ENCODE measurements at places on chromosomes 3 and 15.

DNA sequence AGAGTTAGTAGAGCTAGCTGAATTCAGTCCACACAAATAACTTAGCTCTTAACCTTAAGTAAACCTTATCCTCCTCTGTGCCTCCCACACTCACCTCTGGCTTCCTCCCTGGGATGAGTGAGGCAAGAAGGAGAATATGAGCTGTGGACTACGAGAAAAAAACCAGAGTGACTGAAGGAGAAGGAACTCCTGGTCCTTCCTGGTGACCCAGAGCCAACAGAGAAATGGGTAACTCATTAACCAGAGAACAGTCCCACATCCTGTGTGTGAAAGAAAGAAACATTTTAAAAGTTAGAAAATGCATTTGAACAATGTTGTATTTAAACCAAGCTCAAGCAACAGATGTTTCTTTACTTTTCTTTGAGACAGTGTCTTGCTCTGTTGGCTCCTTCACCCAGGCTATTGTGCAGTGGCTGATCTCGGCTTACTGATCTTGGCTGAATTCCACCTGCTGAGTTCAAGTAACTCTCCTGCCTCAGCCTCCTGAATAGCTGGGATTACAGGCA, 27.5 kb upstream of the FAM81A start:
- DNase-seq: no peak

- DNase-seq: no peak
Measured at GRCh38 chr3:58352626-58353025, 19.9 kb downstream of the PXK start.

GRCh38 chr3:42191443-42191747, 74.6 kb downstream of the CCK start:
- DNase-seq: peak; percentile 2

- DNase-seq: peak; percentile 73
Measured at GRCh38 chr3:63228677-63229076, 49.4 kb upstream of the SYNPR start.

DNA sequence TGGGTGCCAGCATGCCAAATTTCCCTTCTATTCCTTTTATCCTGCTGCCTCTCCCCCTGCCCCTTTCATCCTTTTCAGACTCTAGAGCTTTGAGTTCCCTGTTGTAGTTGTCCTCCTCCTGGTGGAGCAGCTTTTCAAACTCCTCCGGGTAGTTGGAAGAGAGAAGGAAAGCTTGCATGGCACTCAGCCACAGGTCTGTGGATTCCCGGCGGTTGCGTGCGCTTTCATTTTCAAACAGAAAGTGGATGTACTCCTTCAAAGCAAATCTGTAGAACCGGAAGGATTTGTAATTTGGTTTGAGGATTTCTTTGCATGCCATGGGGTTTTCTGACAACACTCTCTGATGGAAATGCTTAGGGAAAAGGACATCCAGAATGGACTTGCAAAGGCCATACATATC, 68.1 kb upstream of the DCLK3 start:
- no peak for DNase-seq

GRCh38 chr15:31265871-31266711, 60.5 kb upstream of the KLF13 start:
- DNase-seq: no peak

- DNase-seq: no peak
Measured at GRCh38 chr15:69744391-69745162, 292.0 kb downstream of the RPLP1 start.

DNA sequence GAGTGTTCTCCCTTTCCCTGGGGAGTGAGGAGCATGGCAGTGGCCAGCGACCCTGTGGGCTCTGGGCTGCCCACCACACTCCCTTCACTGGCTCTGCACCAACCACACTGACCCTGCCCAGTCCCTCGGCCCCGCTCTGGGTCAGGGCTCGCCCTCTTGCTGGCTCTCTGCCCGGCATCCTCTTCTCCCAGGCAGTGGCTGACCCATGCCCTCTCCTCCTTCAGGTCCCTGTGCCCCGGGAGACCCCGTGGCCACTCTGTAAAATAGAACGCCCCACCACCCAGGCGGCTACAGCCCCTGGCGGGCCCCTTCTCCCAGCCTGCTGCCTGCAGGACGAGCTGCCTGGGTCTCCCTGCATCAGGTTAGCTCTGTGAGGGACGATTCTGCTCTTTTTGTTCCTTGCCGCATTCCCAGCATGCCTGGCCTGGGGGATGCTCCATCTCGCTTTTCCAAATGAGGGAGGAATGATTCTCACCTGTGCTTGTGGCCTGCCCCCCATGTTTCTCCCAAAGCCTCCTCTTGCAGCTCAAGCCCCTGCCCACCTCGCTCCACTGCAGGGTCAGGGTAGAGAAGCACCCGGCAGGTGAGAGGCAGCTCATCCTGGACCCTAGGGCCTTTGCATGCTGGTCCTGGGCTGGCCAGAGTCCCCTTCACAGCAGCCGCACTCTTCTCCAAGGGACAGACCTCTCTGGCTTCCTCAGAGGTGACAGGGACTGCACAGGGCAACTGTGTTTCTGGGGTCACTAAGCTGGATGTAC, 14.5 kb upstream of the CFAP100 start:
- DNase-seq: no peak

GRCh38 chr3:149291178-149291577, 42.3 kb downstream of the TM4SF18 start:
- DNase-seq: peak; percentile 17

GRCh38 chr3:71958533-71958932, 173.6 kb upstream of the PROK2 start:
- DNase-seq: no peak

DNA sequence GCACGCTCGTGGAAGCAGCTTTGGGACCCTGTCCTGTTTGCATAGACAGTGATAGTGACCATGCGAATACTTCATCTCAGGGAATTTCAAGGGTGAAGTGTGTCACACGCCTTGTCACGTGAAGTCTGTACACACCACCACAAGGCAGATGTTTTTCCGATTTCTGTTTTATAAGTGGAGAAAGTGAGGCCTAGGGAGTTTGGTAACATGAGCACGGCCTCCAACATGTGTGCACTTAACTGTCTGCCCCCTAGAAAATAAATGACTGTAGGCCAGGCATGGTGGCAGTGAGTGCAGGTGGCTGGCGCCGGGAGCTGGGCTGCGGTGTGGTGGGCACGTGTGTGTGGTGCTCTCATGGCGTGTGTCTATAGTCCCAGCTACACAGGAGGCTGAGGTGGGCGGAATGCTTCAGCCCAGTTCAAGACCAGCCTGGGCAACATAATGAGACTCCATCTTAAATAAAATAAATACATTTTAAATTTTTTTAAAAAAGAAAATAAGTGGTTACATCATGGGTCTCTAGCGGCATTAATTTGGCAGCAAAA, 42.0 kb downstream of the WHAMM start:
- DNase-seq: no peak

- peak; percentile 13 for DNase-seq
Measured at GRCh38 chr3:64074060-64074459, 50.8 kb upstream of the PSMD6 start.

- DNase-seq: no peak
Measured at GRCh38 chr15:42155546-42156242, 742 bp downstream of the PLA2G4F start.

GRCh38 chr3:50637011-50637410, 20.1 kb downstream of the MAPKAPK3 start:
- DNase-seq: no peak

- DNase-seq: no peak
Measured at GRCh38 chr15:60787837-60788691, 309.1 kb upstream of the ICE2 start.

GRCh38 chr3:182683858-182684257, 109.4 kb upstream of the ATP11B start:
- no peak for DNase-seq

DNA sequence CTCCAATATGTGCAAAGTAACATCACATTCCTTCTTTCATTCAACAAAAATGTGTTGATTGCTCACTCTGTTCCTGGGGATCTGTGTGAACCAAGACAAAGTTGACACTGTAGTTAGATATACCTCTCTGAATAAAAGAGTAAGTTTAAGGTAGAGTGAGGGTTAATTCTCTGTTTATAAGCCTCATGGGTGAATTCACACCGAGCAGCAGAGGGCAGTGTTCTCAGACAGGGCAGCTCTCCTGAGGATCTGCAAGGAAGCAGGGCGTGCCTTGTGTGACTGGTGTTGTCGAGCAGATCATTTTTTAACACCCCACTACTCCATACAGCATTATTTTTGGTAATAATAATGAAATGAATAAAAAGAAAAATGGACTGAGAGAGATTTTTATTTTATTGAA, 34.4 kb downstream of the PAQR9 start:
- DNase-seq: peak; percentile 28

DNA sequence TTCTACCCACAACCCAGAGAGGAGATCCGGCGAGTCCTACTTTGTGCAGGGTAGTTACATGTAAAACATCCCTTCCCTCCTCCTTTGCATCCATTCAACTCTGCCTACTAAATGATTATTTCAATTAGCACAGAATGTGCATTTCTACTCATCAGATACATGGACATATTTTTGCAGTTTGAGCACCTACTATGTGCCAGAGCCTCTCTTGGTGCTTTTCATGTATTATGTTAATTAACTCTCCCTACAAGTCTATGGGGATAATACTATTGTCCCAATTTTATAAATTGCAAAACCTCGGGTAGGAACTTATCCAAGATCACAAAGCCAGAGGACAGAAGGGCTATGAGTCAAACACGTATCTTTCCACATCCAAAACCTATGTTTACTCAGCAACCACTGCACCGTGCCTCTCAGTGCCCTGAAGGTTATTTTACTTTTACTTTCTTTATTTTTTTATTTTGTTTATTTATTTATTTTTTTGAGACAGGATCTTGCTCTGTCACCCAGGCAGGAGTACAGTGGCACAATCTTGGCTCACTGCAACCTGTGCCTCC, 432.8 kb downstream of the MAGI1 start:
- DNase-seq: no peak

DNA sequence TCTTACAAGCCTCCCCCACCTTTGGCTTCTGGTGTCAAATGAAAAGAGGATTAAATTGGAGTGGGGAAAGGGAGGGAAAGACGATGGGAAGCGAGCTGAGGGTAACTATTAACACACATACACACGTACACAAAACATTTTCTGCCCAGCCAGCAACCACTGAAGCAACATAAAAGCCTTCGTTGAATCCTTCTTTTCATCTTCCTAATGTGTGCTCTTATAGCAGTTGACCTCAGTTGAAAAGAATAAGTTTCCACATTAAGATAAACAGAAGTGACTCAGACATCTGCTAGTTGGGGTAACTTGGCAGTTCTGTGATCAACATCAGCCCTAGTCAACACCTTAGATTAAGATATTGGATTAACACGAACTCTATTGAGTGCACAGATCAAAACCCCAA, 558.5 kb downstream of the MECOM start:
- no peak for DNase-seq

GRCh38 chr3:126083913-126084767, at the start of gene SLC41A3:
Gene SLC41A3, minus strand, starts transcription at chr3:126084124. Its CDS starts 15,905 bp downstream, at chr3:126068219.
- DNase-seq: peak; percentile 86

GRCh38 chr3:130425484-130425883, 80.0 kb downstream of the COL6A5 start:
- DNase-seq: no peak

DNA sequence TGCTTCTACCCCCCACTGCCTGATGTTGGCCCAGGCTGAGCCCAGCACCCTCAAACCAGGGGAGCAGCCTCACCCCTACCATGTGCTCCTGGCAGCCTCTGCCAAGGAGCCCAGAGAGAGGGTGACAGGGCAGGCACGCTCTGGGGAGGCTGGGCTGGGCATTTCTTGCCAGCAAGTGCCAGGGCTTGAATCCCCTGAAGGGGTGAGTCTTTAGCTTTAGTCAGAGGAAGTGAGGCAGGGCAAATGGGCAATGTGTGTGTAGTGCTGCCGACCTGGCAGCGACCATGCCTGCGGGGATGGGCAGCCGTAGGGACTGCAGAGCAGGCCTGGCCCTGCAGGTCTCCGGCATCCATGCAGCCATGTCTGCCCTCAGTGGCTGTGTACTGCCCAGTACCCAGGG, 18.1 kb downstream of the DUSP7 start:
- DNase-seq: no peak

- no peak for DNase-seq
Measured at GRCh38 chr3:70856414-70857162, 544.1 kb upstream of the MDFIC2 start.

DNA sequence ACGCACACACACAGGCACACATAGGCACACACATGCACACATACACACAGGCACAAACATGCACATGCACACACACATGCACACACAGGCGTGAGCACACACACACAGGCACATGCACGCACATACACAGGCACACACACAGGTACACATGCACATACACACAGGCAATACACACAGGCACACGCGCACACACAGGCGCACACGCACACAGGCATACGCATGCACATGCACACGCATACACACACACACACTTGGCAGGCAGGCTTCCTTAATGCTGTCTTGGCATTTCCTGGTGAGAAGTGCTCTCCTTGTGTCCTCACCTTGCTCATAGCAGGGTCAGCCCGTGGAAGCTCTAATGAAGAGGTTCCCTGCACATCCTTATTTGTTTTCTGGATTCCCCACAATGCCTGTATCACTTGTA, 8.4 kb upstream of the SLCO2A1 start:
- DNase-seq: no peak

GRCh38 chr3:58800940-58801339, 134.4 kb upstream of the FAM3D start:
- no peak for DNase-seq

DNA sequence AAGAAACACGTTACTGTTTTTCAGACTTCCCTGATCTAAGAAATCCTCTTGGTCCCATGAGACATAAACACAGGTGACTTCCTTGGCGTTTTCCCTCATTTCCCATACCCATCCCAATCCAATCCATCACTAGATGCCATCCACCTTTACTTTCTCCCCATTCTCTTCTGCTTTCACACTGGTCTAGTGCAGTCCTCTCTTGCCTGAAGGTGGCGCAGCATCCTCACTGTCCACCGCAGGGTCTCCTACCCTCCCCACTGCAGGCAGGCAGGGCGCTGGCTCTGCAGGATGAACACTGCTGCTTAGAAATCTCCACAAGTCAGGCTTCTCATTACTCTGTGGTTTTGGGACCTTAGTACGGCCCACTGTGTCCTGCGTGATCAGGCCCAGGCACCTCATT, 58.2 kb downstream of the RAB7A start:
- peak; percentile 27 for DNase-seq

DNA sequence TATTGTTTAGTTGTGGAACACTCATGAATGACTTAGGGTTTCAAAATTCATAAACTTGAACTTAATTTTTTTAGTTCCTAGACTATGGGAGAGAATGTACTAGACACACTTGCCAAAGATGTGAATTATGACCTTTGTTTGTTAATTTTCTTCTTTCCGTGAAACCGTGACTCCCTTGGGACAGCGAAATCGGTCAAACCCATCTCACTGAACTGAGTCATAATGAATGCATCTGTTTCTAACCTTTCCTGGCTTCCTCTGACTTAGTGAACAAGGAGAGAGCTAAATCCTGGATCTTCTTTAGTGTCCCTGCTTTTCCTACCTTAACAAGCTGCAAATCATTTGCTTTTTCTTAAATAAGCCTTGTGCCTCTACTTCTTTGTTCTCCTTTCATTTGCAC, 85.5 kb downstream of the LARS2 start:
- no peak for DNase-seq

GRCh38 chr3:10548992-10549391, 43.6 kb upstream of the ATP2B2 start:
- no peak for DNase-seq

GRCh38 chr3:39086144-39086543, 21.3 kb downstream of the GORASP1 start:
- no peak for DNase-seq

GRCh38 chr3:8727605-8728512, 5.7 kb upstream of the CAV3 start:
- no peak for DNase-seq
